ENCODE measurements at places on chromosomes 2 and 18. TPM values are rescaled to one million over a fixed set of nuclear protein-coding genes. Genes with fewer than 3 reads are reported as not detected.
A peak's percentile ranks its signal among the peaks of the same experiment; 100 is the strongest.

The PLEK gene
- polyA plus RNA-seq, result 4.2 TPM

The MDH1B gene
- polyA plus RNA-seq, result 13.1 TPM

The ZAP70 gene
- 2.7 TPM for polyA plus RNA-seq

The DIS3L2 gene
- 38.2 TPM for polyA plus RNA-seq

The ANKRD62 gene
- 0.03 TPM for polyA plus RNA-seq

The TSPYL6 gene
- polyA plus RNA-seq, result 0.17 TPM

The MERTK gene
- 18.3 TPM for polyA plus RNA-seq

- DNase-seq, result no peak
Measured at GRCh38 chr18:261398-262073, 6.3 kb downstream of the THOC1 start.

DNA sequence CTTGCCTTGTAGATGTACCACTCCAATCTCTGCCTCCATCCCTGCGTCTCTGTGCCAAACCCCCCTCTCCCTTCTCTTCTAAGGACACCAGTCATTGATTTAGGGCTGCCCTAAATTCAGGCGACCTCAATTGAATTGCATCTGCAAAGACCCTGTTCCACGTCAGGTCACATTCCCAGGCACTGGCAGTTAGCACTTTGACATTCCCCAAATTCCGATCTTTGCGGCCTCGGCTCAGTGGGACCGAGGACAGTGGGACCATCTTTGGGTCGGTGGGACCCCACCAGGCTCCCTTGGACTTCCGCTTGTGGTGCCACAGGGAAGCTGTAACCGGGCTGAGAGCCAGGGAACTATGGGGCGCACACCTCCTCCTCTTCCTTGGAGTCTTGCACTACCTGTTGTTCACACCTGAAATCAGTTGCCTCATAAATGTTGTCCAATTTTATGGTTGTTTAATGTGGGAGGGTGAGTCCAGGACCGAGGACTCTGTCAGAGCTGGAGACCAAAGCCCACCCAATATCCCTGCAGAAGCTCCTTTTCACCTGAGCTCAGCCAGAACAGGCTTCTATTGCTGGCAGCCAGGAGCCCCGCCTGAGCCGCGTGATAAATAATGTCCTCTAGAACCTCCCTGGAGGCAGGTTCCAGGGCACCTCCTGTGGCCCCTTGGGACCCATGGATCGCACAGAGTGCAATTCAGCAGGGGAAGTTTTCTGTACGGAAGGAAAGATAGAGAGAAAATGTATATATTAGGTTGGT lies 271.6 kb downstream of the EIPR1 start:
- no peak for DNase-seq

- no peak for DNase-seq
Measured at GRCh38 chr2:43340066-43340465, 113.7 kb upstream of the ZFP36L2 start.

GRCh38 chr18:62522504-62523254 lies at the start of gene ZCCHC2:
TSS of gene ZCCHC2 (plus strand) at chr18:62523025. CDS start at chr18:62523425, 400 bp downstream.
- peak; percentile 96 for DNase-seq

DNA sequence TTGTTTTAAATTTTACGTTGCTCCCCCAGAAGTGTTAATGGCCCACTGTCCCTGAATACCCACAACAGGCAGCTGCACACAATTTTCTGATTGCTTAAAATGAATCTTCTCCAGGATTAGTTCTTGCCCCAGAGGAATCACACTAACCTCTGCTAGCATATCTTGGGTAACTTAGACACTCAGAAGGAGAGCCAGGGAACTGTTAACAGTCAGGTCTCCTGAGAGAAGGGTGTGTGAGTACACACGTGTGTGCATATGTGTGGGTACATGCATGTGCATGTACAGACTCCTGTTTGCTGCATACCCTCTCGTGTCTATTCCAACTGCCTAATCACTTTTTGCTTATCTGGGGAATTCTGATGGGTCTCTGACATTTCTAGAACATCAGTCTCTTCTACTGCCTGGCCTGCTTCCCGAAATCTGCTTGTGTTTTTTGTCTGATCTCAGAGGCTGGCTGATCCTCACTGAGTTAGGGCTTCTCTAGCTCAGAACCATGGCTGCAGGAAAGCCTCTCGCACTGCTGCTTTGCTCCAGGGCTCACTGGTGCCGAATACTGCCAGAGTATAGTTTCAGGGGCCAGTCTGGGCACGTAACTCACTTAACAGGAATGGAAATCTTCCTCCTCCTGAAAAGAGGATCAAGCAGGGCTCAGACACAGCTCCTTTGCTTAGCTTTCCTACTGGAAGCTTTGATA lies 62.8 kb downstream of the PRELID3A start:
- DNase-seq, result no peak

DNA sequence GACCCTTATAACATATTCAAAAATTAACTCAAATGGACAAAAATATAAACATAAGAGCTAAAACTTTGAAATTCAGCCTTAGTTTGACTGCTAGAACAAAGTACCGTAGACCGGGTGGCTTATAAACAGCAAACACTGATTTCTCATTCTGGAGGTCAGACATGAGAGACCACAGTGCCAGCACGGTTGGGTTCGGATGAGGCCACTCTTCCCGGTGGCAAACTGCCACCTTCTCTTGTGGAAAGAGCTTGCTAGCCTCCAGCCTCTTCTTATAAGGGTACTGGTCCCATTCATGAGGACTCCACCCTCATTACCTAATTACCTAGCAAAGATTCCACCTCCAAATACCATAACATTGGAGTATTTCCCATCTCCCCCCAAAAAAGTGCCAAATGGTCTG lies 91.3 kb downstream of the FAM210A start:
- no peak for DNase-seq

DNA sequence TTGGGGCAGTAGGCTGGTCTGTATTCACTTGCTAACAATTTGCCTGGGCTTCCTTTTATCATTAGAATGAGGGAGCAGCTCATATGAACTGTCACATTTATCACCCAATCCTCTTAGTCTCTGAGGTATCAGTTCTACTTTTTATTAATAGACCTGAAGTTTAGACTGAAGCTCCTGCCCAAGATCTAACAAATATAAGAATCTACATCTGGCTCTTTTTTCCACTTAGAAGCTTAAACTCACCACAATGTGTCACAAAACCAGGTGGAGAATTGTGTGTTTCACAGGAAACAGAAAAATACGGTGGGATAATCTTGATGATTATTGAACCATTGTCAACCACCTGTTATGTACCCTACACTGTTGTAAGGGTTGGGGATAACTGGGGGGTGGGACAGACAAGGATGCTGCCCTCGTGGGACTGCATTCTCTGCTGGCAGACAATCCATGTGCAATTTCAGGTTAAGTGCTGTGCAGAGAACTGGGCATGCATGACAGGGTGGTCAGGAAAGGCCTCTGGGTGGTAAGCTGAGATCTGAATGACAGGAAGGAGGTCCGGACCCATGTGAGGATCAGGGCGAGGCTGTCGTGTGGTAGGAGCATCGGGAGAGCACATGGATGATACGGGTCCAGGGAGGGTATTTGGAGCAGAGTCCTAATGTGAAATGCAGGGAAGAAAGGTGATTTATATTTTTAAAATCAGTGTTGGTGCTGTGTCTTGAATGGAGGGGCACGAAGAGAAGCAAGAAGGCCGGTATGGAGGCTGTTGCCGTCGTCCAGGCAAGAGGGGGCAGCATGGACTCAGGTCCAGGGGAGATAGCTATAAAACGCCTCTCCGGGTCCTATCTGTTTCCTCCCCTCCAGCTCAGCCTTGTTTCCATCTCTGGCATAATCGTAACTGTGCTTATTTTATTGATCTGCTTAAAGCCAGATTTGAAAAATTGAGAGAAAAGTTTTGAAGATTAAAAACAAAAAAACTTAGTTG lies 17.6 kb downstream of the MYL12B start:
- DNase-seq, result no peak

DNA sequence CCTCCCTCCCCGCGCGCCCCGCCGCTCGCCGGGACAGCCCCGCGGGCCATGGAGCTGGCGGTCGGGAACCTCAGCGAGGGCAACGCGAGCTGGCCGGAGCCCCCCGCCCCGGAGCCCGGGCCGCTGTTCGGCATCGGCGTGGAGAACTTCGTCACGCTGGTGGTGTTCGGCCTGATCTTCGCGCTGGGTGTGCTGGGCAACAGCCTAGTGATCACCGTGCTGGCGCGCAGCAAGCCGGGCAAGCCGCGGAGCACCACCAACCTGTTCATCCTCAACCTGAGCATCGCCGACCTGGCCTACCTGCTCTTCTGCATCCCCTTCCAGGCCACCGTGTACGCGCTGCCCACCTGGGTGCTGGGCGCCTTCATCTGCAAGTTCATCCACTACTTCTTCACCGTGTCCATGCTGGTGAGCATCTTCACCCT lies 865 bp downstream of the GALR1 start:
- DNase-seq, result no peak

DNA sequence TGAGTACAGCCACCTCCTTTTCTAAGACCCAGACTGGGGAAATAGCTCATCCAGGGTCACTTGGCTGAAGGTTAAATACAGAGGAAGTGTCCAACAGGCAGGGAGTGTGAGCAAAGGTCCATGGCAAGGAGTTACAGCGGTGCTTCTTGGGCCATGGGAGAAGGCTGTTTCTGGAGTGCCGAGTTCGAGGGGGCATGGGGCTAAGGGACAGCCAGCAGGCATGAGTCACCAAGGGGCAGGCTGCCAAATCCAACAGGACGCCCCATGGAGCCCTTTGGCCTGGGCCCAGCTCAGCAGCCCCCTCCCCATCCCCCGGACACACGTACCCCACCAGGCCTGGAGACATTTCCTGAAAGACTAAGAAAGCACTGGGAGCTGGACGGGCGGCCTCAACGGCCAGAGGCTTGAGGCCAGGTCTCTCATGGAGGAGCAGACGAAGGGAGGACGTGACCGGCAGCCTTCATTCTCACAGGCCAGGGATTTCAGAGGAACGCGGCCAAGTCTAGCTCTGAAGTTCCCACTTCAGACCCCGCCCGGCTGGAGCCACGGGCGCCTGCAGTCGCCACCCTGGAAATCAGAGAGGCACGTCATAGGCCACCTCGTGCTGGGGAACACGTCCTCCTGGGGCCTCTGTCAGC lies 160.4 kb downstream of the SMAD7 start:
- no peak for DNase-seq

DNA sequence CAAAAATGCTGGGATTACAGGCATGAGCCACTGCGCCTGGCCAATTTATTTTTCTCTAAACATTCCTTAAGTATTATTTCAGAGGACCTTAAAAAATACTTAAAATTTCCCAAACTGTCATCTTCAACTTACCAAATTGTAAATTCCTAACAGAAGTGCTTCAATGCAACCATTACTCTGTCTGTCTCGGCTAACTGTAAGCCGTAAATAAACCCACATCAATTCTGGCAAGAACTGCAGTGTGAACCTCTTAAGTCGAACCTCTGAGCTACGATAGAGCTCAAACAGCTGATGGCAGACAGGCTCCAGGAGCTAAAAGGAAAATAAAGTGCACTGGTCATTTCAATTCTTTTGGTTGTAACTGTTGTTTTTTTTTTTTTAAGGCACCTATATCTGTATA lies 53.4 kb upstream of the ORC2 start:
- DNase-seq, result no peak

DNA sequence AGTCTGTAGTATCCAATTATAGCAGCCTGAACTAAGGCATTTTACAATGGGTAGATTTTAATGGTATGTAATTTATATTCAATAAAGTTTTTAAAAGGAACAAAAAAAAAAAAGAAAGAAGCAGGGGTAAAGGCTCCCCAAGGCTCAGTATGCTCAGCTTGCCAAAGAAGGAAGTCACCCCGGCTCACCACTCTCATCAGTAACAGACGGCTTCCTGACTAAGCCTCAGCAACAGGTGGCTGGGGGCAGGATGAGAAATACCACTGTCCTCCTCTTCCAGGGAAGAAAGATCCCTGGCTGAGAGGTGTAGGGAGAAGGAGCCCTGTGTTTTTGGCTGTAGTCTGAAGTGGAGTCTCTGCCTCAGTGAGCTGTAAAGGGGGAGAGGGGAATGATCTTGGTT lies 121.2 kb downstream of the ARHGEF4 start:
- no peak for DNase-seq

DNA sequence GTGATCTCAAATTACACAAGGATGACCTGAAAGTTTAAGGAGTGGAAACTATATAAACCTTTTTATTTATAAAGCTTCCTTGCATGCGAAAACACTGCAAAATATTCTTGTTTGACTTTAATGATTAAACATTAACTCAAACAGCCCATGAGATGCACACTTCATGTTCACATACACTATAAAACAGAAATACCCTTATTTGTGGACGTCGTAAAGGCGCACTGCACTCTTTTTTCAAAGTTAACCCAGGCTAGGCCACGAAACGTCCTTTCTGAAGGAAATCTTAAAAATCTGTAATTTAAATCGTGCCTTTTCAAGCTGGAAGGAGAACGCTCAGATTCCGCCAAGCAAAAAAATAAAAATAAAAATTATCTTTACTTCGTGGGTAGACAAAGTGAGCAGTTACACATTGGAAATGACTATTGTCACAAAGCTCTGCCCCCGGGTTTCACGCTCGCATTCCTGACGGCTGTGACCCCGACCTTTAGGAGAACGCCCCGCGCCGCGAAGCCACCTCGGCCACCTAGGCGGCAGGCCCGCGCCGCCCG lies 728 bp downstream of the FAM168B start:
- no peak for DNase-seq

DNA sequence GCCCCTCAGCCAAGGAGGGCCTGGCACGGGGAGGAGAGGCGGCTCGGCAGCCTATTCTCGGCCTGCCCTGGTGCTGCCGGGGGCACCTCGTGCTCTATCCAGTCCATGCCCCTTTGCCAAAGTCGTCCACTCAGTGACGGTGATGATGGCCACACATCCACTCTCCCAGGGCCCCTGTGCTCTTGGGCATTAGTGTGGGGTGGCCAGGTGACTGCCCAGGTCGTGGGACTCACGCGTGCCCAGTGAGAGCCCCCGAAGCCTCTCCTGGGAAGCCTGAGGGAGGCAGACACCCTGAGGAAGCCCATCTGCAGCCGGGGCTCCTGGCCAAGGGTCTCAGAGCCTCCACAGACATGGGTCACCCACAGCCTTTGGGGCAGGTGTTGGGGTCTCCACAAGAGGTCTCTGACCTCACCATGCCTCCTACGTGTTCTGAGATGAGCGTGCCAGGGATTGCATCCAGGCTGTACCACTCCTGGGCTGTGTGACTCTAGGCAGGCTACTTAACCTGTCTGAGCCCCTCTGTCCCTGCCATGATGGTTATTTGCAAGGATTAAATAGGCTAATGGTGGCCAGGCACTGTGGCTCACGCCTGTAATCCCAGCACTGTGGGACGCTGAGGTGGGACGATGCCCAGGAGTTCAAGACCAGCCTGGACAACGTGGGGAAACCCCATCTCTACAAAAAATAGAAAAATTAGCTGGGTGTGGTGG lies 12.9 kb downstream of the RAMP1 start:
- DNase-seq, result no peak

DNA sequence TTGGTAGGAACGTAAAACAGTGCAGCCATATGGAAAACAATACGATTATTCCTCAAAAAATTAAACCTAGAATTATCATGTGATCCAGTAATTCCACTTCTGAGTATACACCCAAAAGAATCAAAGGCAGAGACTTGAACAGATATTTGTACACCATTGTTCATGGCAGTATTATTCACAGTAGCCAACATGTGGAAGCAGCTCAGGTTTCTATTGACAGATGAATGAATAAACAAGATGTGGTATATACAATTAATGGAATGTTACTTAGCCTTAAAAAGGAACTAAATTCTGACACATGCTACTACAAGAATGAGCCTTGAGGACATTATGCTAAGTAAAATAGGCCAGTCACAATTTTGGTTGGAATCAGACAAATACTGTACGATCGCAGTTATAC lies 14.2 kb upstream of the RTTN start:
- no peak for DNase-seq

Measured in renal pelvis (tissue), 12 donors.